ENCODE measurements at places on chromosomes 6 and 20.
A peak's percentile ranks its signal among the peaks of the same experiment; 100 is the strongest.

- DNase-seq, result no peak
Observed at GRCh38 chr20:13221313-13221672, 219 bp downstream of the ISM1 start.

DNA sequence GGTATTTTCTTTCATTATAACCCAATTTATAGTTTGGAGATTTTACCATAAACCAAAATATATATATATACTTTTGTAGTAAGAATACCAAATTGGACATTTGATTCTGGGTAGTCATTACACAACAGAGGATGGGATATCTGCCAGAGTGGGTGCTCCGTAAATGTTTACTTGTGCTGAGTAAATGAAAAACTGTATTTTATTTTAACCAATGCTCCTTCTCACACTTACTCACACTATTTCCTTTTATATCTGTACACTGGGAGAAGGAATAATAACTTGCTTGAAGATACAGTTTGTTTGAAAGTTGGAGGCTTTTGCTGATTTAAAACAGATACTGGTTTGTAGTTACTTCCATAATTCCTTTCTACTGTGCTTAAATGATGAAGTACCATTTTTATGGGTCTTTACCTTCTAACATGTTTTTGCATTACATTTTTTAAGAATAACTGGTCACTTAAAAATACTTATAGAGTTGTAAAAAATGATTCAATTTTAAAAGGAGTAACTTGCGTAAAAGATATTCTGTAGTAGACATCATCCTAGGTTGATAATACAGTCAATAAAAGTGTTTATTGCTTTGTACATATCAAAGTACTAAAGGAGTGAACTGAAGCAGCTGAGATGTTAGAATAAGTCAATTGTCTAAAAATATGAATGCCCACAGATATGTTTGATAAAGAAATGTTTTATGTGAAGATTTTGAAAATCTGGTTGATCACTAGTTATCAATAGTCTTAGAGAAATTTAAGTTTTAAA lies 411.7 kb downstream of the UTRN start:
- DNase-seq, result no peak

GRCh38 chr20:44056010-44056698 lies 130.8 kb downstream of the JPH2 start:
- DNase-seq, result peak; percentile 33

GRCh38 chr6:94735270-94735669 lies 842.1 kb upstream of the MANEA start:
- no peak for DNase-seq

- no peak for DNase-seq
Observed at GRCh38 chr20:63090682-63091571, 84.2 kb upstream of the BHLHE23 start.
